ENCODE measurements at places on chromosomes 6 and 20.
A peak's percentile ranks its signal among the peaks of the same experiment; 100 is the strongest.

GRCh38 chr6:169141671-169142537 is 111.7 kb downstream of the THBS2 start:
- DNase-seq = no peak

GRCh38 chr6:15509335-15509933 is 153.4 kb downstream of the DTNBP1 start:
- DNase-seq = no peak

DNA sequence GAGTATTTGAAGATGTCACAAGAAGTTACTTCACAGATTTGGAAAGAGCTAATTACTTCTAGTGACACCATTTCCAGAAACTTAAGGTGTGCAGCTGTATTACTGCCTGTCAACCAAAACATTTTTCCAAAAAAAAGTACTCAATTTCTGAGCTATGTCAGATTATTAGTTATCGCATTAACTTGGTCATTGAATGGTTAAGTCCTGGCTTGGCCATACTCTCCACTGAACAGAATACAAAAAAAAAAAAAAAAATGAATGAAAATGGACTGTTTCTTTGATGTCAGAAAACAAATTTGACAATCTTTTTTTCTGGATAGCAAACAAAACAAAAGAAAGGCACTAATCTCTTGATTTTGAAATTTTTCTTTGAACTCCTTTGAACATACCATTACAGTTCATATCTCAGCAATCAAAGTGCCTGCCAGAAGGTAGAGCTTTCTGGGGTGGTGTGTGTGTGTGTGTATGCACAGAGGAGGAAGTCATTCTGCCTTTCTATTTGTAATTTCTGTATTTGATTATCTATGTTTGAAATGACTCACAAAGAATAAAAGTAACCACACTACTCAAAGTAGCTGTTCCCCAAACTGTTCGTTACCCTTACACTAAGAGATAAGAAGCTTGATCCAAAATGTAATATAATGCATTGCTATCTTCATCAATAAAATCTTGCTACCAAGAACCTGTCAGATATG is 210.8 kb upstream of the FUT9 start:
- no peak for DNase-seq

DNA sequence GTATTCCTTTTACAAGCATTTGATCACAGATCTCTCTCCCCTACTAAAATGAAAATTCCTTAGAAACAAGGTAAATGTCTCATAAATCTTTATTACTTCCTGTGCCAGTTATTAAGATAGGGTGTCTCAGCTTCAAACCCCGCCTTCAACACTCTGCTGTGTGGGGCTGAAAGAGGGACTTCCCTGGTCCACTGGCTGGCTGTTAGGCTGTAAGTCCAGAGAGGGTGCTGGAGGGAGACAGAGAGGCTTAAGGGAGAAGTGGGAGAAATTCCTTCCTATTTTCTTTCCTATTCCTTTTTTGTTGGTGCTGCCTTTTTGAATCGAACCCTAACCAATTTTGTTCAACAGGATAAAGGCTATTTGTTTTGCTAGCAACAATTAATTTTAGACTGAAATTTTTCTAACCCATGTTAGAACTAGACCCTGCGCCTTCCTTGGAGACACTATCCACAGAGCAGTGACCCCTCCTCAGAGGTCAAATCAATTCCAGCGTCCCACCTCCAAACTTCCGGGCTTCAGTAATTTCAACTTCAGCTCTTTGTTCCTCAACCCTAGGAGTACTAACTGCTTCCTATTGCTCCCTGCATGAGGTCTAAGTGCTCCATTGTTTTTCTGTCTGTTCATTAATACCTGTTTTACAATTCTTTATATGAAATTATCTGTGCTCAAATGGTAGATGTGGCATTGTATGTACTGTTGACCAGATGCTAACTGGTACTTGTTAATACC is 207.5 kb upstream of the OPRM1 start:
- no peak for DNase-seq

DNA sequence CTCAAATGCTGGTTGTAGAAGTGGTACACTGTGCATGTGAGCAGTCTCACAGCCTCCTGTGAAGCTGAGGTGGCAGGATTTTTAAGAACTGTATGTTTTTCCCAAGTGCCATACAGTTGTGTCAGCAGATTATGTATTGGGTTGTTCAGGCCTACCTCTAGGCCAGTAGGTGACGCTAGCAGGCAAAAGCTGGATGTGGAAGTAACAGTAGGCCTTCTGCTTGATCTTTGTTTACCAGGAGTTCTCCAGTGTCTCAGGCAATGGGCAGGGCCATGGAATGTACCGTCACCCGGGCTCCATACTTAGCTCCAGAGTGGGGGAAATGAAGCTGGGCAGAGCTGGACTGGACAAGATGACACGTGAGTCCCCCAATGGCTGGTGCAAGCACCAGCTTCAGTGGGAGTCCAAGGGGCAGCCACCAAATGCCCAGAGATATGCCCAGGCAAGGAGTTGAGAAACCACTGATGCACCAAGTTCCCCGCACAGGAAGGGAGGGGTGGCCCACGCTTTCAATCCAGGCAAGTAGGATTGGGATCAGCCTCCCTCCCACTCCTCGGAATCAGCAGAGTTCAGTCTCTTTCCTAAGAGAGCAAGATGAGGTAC is 289.7 kb downstream of the HTR1B start:
- no peak for DNase-seq

DNA sequence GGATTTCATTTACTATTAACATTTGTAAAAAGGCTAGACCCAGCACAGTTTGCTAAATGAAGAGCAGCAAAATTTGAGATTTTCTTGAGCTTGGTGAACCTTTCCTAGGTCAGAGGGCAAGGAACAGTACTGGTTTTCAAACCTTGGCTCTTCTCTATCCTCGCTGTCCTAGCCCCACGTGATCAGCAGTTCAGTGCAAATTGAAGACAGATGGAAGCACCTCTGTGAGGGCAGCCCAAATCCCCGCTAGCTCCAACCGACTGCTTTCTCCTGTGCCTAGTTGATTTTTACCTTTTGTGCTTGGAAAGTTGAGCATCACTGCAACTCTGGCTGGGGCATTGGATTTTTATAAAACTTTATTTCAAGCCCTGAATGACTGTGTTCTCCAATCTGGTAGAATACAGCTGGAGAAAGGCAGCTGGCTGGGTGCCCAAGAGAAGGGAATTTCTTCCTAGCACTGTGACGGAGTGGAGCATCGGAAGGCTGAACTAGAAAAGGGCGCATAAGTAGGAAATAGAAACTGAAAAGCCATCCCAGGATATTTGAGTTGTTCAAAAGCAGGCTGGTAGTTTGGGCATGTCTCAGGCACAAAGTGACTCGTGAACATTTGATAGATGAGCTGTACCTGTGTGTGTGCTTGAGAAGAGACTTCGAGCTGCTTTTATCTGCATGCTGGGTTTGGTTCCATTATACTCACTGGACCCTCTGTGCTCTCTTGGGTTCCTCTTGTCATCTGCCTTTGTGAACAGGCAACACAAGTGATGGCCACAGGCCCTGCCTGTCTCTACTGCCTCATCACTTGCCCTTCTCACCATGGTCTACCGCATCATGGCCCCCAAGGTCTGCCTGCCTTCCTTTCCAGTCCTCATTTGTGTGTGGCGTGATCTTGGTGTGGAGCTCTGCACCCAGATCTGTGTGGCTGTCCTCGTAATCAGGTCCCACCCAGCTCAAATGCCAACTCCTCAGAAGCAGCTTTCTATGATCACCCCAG is 2.3 kb downstream of the RNF114 start:
- no peak for DNase-seq

DNA sequence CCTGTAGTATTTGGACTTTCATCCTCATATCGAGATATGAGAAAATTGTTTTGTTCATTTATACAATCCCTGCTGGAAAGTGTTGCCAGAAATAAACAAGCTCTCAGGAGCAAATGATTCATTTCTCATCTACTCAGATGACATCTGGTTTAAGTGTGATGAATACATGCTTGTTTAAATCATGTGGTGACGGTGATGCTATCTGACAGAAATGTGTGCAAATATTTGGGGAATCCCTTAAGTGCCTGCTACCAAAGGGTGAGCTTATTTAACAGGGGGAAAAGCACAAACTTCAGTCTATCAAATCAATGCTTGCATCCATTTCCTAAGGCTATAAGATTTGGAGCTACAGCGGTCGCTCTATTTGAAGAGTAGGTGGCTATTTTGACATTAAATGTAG is 368.3 kb upstream of the SASH1 start:
- DNase-seq = no peak

- no peak for DNase-seq
These were observed 40.5 kb downstream of the KCNQ2 start for GRCh38 chr20:63431944-63432343.

- DNase-seq = no peak
These were observed 98.8 kb downstream of the SASH1 start for GRCh38 chr6:148441454-148441911.

DNA sequence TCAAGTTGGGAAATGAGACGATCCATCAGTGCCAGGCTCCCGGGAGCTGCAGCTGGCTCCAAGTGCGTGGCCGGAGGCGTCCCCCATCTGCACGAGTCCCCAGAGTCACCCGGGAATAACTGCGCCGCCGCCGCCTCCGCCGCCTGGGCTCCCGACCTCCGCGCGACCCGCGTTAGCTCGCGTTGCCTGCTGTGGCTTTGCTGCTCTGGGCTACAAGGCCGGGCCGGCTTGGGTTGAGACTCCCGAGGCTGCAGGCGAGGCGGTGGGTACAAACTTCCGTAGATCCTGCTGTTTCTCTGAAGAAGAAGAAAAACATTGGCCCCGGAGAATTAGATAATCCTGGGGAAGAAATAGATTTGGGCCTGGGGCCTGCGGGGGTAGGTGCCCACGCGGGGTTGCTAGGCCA is 7.4 kb upstream of the LAMP5 start:
- no peak for DNase-seq

DNA sequence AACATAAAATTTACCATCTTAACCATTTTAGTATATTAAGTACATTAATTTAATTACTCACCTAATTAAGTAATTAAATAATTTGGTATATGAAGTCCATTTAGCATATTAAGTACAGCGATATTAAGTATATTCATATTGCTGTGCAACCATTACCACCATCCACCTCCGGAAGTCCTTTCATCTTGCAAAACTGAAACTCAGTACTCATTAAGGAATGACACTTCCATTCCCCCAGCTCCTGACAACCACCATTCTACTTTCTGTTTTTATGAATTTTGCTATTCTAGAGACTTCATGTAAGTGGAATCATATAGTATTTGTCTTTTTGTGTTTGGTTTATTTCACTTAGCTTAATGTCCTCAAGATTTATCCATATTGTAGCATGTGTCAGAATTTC is 61.1 kb upstream of the GTSF1L start:
- no peak for DNase-seq

DNA sequence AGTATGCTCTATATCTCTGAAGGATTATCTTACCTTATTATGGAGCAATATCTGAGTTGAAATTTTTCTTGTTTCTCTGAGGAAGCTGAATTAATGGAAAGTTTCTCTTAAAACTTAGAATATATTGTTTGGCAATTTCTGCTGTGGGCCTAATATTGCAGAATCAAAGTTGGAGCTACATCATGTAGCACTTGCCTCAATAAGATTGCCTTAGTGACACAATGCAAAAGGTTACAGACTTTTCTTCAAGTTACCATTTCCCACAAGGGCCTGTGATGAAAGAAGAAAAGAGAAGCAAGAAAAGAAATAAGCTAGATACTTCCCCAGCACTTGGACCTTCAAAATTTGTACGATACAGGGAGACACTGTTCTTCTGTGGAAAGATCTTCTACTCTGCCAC is 151.2 kb downstream of the SOBP start:
- DNase-seq = no peak

- peak; percentile 58 for DNase-seq
These were observed 32.6 kb upstream of the FAM83D start for GRCh38 chr20:38893565-38894090.

- DNase-seq = no peak
These were observed 567.3 kb upstream of the BTBD3 start for GRCh38 chr20:11350126-11351005.

- DNase-seq = no peak
These were observed 123.0 kb downstream of the CD83 start for GRCh38 chr6:14240411-14241166.

DNA sequence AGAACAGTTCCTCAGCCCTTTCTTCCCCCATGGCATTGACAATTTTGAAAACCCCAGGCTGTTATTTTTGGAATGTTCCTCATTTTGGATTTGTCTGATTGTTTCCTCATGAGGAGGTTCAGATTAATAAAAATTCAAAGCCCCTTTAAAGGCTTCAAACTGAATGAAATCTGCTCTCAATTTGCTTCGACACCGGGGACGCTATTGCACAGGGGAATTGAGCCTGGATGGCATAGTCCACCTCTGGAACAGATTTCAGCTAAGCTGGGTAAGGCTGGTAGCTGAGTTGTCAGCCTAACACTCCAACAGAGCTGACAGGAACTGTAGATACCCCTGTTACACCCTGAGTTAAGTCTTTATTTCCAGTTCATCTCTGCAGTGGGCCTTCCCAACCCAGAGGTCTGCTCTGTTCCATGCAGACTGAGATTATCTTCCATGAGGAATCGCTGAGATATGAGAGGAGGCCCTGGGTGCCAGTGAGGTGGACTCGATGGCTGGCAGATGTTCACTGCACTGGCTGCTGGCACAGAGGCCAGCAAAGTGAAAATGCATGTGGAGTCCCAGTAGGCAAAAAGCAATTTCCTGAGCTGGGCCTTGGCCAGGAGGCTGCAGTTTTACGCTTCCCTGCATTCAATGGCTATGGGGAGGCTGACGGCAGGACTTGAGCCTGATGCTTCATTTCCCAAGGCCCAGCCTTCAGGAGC is 73.3 kb upstream of the PAX1 start:
- no peak for DNase-seq

- DNase-seq = no peak
These were observed 471.2 kb downstream of the PRKN start for GRCh38 chr6:162256361-162256760.

- DNase-seq = no peak
These were observed 45.4 kb downstream of the MYO6 start for GRCh38 chr6:75794351-75794846.

DNA sequence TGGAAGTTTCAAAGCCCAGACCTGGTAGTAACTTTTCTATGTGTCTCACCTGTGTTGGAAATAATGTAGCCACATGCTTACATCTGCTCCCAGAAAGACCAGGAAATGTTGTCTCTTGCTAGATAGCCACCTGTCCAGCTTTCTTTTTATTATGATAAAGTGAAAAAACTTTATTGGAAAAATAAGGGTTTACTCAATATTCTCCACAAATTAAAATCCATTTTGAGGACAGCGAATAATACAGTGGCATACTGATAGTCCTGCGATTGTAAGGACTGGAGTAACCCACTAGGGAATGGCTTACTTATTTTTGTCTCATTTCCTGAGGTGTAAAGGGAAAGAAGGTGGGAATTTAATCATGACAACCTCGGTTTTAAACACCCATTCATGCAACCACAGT is 100.1 kb downstream of the HFE start:
- no peak for DNase-seq

DNA sequence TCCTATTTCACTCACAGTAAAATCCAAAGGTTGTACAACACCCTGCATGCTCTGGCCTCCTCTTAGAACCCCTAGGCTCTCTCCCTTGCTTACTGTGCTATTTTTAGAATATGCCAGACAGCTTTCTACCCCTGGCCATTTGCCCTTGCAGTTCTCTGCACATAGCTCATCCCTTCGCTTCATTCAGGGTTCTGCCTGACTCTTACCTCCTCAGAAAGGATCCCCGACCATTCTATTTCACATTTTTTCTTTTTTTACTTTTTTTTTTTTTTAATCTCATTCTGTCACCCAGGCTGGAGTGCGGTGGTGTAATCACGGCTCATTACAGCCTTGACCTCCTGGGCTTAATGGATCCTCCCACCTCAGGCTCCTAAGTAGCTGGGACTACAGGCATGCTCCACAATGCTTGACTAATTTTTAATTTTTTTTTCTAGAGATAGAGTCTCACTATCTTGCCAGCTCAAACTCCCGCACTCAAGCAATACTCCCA is 33.6 kb downstream of the COMMD7 start:
- no peak for DNase-seq
